ENCODE measurements at places on chromosomes 1 and 21.
A peak's percentile ranks its signal among the peaks of the same experiment; 100 is the strongest.

DNA sequence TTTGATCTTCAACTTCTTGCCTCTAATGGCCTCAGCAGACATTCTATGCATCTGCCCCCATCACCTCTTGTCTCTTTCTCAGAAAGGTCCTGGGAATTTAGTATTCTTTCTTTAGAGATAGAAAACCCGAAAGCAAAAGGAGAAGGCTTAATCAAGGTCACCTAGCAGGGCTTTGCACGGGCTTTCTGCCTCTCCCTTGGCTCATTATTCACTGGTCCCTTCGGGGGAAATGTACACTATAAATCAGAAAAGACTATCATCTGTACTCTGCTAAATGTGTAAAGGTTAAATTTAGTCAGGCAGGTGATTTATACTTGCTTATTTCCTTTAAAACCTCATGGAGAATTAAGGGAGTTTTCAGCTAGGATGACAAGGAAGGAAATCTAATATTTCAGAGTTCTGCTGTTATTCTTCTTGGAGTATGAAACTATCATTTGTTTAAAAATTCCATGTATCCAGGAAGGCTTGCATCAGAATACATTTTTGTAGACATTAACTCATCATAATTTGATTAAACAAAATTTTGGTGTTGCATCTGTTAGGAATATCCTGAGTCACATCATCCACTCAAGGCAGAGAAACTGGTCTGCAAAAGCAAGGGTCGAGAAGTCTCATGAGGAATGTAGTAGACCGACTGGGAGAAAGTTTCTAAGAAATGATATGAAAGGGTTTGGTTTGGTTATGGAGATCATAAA, 124.6 kb downstream of the GABPA start:
- H3K36me3 ChIP-seq: no peaks in the 10 kb centered on the region
- H3K27ac ChIP-seq: no peak overlapping the region
- H3K4me3 ChIP-seq: no peak overlapping the region
- no peaks in the 10 kb centered on the region for H3K27me3 ChIP-seq
- DNase-seq: no peak

GRCh38 chr1:107687849-107688753, 276.9 kb downstream of the VAV3 start:
- no peaks in the 10 kb centered on the region for H3K36me3 ChIP-seq
- no peaks in the 10 kb centered on the region for H3K4me1 ChIP-seq
- no peak overlapping the region for H3K4me3 ChIP-seq
- no peak overlapping the region for H3K27ac ChIP-seq
- DNase-seq: no peak

GRCh38 chr1:226236826-226237225, 13.4 kb downstream of the MIXL1 start:
- H3K27me3 ChIP-seq: no peaks in the 10 kb centered on the region
- no peaks in the 10 kb centered on the region for H3K4me1 ChIP-seq
- no peak overlapping the region for H3K27ac ChIP-seq
- no peak for DNase-seq
- H3K4me3 ChIP-seq: no peak overlapping the region

DNA sequence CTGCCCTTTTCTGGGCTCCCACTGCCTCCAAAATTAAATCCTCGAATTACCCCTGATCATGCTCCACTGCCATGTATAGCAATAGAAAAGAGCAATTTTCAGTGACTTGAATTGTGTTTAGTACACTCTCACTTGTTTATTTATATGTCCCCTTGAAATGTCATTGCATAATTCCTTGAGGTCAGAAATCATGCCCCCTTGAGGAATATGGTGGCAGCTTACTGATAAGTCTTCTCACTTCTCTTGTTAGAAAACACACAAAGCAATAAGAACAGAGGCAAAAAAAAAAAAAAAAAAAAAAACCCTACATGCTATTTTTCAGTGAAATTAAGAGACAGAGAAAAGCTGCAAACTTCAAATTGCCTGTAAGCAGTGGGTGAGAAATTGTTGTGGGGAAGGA, 37.5 kb downstream of the GPR88 start:
- H3K36me3 ChIP-seq: no peaks in the 10 kb centered on the region
- no peaks in the 10 kb centered on the region for H3K27me3 ChIP-seq
- H3K4me3 ChIP-seq: no peak overlapping the region
- DNase-seq: no peak
- no peaks in the 10 kb centered on the region for H3K4me1 ChIP-seq

GRCh38 chr1:3795453-3796214, 664 bp downstream of the LRRC47 start:
- H3K27me3 ChIP-seq: no peaks in the 10 kb centered on the region
- H3K36me3 ChIP-seq: no peaks in the 10 kb centered on the region
- H3K4me3 ChIP-seq: peak overlapping the region; percentile 95

DNA sequence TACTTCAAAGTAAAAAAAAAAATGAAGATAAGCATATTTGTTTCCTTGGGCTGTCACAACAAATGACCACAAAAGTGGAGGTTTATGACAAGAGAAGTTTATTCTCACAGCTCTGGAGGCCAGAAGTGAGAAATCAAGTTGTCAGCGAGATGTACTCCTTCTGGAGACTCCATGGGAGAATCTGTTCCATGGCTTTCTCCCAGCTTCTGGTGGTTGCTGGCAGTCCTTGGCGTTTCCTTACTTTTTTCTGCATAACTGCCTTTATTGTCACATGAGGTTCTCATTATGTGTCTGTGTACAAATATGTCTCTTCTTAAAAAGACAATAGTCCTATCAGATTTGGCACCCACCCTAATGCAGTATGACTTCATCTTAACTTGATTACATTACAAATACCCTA, 398.3 kb downstream of the KCNT2 start:
- no peaks in the 10 kb centered on the region for H3K4me1 ChIP-seq

- DNase-seq: no peak
- no peak overlapping the region for H3K27ac ChIP-seq
- H3K27me3 ChIP-seq: no peaks in the 10 kb centered on the region
- H3K4me1 ChIP-seq: peaks cover 3% of the 10 kb centered on the region
- no peaks in the 10 kb centered on the region for H3K36me3 ChIP-seq
These were observed 2.5 kb upstream of the LBR start for GRCh38 chr1:225430301-225430700.

DNA sequence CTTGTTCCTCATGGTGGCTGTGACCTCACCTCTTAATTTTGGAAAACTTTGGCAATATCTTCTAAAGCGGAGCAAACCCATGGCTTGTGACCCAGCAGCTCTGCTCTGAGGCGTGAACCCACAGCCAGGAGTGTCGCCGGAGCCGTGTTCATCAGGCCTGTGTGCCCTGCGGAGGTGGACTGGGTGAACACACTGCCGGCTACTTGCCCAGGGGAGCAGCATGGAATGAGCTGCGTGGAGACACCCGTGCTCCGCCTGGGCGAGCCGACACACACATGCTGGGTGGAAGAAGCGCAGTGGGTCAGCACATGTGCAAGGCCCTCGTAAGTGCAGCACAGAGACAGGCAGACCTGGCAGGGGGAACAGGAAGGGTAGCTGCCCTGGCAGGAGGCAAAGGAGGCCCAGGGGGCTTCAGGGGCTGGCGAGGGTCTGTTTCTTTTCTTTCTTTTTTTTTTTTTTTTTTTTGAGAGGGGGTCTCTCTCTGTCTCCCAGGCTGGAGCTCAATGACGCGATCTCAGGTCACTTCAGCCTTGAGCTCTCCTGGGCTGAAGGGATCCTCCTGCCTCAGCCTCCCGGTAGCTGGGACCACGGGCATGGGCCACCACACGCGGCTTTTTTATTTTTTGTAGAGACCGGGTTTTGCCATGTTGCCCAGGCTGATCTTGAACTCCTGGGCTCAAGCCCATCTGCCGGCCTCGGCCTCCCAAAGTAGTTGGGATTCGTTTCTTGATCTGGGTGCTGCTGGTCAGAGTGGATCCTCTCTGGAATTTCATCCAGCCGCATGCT, 41.8 kb downstream of the AGPAT3 start:
- H3K27ac ChIP-seq: no peak overlapping the region
- H3K36me3 ChIP-seq: no peaks in the 10 kb centered on the region
- no peaks in the 10 kb centered on the region for H3K4me1 ChIP-seq
- H3K27me3 ChIP-seq: no peaks in the 10 kb centered on the region
- no peak for DNase-seq

DNA sequence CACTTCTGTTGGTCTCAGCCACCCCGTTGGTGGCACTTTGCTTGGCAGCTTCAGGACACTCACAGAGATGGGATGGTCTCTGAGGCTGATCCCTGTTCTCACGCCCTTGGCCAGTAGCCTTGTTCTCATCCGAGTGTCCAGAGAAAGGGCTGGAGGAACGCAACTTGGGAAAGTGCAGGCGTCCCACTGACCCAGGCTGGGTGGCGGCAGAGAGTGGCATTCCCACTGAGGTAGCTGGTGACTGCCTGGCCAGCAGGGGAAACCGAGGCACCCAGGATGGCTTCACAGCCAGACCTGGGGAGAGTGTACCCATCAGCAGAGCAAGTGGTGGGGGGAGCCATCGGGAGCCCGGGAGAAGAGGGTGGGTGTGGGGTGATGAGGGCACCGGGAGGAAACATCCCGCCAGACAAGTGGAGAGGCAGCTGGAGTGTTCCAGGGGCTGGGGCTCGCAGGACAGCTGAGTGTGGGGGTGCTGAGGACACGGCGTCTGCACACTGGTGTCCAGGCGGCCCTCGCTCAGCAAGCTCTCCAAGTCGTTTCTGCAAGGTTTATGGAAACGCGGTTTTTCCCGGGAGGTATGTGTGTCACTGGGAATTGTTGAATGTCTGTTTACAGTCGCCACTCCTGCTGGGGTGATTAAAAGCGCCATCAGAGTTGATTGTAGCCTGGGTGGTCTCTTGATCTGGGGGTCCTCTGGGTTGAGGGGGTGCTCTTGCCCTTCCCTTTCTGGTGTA, 97.8 kb downstream of the SIK1 start:
- no peaks in the 10 kb centered on the region for H3K36me3 ChIP-seq
- H3K27me3 ChIP-seq: no peaks in the 10 kb centered on the region
- H3K4me1 ChIP-seq: peaks cover 7% of the 10 kb centered on the region

DNA sequence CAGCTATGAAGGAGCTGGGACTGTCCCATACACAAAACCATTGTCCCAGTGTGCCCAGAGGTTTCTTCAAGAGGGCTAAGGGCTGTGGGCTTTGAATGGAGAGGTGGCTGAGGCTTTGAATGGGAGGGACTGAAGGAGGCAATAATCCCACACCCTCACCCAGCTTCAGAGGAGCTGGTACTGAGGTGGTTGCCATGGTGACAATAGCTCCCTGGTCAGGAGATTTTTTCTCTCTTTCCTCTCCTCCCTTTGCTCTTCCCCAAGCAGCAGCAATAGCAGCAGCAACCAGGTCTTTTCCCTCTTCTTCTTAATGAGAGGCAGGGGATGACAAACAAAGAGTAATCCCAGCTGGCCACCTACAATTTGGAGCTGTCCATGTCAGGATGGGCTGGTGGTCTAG, 1.6 kb downstream of the HPCAL4 start:
- no peak overlapping the region for H3K27ac ChIP-seq
- peaks cover 83% of the 10 kb centered on the region for H3K27me3 ChIP-seq
- H3K4me3 ChIP-seq: no peak overlapping the region
- no peak for DNase-seq
- no peaks in the 10 kb centered on the region for H3K36me3 ChIP-seq
- H3K4me1 ChIP-seq: peaks cover 2% of the 10 kb centered on the region

DNA sequence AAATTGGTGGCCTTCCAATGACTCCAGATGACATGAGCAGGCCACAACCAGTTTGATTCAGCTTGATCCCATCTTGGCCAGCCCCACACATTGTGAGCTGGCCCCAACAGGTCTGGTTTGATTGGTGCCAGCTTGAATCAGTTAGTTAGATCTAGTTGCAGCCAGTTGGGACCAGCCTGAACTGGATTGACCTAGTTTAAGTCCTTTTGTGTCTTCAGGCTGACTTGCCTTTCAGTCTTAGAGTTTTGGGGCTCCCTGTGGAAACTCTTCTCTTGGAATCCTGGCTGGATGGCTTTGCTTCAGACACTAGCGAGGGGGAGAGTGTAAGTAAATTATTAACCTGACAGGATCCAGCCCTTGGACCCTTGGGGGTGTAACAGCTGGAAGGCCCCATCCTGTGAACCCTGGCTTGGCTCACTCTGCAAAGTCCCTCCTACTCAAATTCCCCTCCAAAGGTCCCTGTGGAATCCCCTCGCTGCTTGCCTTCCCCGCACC, 36.2 kb upstream of the POU3F1 start:
- H3K36me3 ChIP-seq: no peaks in the 10 kb centered on the region
- DNase-seq: no peak
- H3K4me1 ChIP-seq: peaks cover 8% of the 10 kb centered on the region
- H3K27me3 ChIP-seq: no peaks in the 10 kb centered on the region

GRCh38 chr1:63950023-63950422, 176.2 kb downstream of the ROR1 start:
- H3K36me3 ChIP-seq: no peaks in the 10 kb centered on the region
- H3K4me1 ChIP-seq: 0 out of 2 replicates have a peak, but pooled peaks cover 1% of the 10 kb centered on the region
- DNase-seq: no peak
- no peak overlapping the region for H3K27ac ChIP-seq

- H3K27ac ChIP-seq: no peak overlapping the region
- no peak overlapping the region for H3K4me3 ChIP-seq
- no peak for DNase-seq
- H3K27me3 ChIP-seq: no peaks in the 10 kb centered on the region
- peaks cover 3% of the 10 kb centered on the region for H3K36me3 ChIP-seq
These were observed 4.5 kb downstream of the COPA start for GRCh38 chr1:160338580-160338979.

DNA sequence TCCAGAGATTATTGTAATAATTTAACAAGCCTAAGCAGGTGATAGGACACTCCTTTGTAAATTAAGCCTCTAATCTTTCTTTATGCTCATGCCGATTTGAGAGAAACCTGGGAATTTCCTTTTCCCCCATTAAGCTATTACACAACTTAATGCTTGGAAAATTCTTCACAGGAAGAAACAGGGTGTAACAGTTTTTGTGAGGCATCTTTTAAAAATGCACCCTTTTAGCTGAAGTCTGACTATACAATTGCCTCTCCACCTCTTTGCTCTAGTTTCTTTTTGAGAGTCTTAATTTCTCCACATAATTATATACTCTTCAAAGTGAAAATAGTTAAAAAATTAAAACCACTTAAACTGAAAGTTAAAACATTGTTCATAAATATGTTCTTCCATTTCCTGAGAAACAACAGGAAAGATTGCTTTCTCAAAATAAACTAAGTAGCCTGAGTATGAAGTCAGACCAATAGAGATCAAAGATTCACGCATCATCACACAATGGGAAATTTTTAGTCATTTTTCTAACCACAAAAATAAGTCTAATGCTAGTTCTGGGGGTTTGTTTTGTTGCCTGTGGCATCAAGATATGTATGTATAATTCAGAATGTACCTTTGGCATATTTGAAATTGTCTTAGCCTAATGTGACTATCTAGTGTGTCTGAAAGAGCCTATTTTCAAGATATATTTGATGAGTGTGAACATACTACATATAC, 34.7 kb downstream of the LRRC8D start:
- no peaks in the 10 kb centered on the region for H3K36me3 ChIP-seq
- no peaks in the 10 kb centered on the region for H3K4me1 ChIP-seq

Measured in iPS DF 6.9 (cell line).